ENCODE measurements at places on chromosomes 12 and 14. TPM values are rescaled to one million over a fixed set of nuclear protein-coding genes. Genes with fewer than 3 reads are reported as not detected.

The C1RL gene
- total RNA-seq = 14.3 TPM

The RASAL1 gene
- 0.26 TPM for total RNA-seq

- DNase-seq = no peak
Measured at GRCh38 chr14:99786511-99786989, 6.7 kb upstream of the EML1 start.

DNA sequence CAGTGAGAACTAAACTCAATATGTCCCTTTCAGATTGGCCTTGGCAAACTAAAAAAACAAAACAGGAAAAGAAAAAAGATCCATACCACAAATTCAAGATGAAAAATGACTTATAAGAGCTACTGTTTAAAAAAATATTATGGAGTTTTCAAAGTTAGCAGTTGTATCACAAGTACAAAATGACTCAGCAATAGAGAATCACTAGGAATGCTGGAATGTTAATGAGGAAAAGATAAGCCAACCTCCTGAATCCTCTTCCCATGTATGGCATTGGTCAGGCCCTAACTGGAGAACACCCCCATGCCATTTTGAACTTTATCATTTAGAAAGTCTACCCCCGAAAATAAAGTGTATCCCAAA lies 62.2 kb downstream of the PPP1R36 start:
- DNase-seq = peak; percentile 52

- DNase-seq = no peak
Measured at GRCh38 chr14:97058074-97058467, 260.9 kb downstream of the VRK1 start.

DNA sequence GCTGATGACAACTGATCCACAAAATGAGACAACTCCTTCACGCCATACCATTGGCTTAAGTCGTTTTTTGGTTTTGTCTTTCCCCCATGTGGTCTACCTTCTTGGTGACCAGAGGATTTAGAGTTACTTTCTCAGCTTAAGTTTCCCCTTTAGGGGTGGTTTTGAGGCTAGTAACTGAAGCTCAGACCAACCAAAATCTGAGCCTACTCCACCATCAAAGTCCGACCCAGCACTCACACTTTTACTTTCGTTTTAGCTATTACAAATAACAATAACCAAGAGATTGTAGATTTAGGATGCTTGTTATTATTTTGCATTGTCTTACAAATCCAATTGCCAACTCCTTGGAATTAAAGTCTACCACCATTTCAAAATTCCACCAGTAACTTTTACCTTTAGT lies 130.6 kb upstream of the MDM1 start:
- DNase-seq = no peak

GRCh38 chr12:11654338-11654737 lies 4.9 kb downstream of the ETV6 start:
- no peak for DNase-seq
